ENCODE measurements at places on chromosomes 3 and 15. TPM values are rescaled to one million over a fixed set of nuclear protein-coding genes. Genes with fewer than 3 reads are reported as not detected.
A peak's percentile ranks its signal among the peaks of the same experiment; 100 is the strongest.

DNA sequence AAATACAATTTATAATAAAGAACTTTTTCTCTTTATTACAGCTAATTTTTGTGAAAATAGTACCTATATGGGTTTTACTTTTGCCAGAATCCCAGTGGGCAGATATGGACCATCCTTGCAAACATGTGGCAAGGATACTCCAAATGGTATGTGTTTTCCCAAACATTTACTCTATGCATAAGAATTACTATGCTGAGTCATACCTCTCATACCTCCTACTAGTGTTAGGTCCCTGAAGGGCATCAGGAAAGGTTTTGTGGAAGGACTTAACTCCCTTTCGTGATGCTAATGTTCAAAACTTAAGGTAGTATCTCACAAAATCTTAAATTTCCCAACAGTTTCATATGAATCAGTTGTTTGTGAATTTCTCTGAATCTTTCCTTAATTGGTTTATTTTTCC lies 21.3 kb downstream of the ADGRG7 start:
- DNase-seq: no peak

GRCh38 chr3:127860211-127860696 lies 37.9 kb upstream of the MGLL start:
- no peak for DNase-seq

- DNase-seq: peak; percentile 18
These were observed 61.4 kb upstream of the IMPG2 start for GRCh38 chr3:101381809-101382208.

- no peak for DNase-seq
These were observed 25.0 kb downstream of the TKT start for GRCh38 chr3:53230789-53231188.

DNA sequence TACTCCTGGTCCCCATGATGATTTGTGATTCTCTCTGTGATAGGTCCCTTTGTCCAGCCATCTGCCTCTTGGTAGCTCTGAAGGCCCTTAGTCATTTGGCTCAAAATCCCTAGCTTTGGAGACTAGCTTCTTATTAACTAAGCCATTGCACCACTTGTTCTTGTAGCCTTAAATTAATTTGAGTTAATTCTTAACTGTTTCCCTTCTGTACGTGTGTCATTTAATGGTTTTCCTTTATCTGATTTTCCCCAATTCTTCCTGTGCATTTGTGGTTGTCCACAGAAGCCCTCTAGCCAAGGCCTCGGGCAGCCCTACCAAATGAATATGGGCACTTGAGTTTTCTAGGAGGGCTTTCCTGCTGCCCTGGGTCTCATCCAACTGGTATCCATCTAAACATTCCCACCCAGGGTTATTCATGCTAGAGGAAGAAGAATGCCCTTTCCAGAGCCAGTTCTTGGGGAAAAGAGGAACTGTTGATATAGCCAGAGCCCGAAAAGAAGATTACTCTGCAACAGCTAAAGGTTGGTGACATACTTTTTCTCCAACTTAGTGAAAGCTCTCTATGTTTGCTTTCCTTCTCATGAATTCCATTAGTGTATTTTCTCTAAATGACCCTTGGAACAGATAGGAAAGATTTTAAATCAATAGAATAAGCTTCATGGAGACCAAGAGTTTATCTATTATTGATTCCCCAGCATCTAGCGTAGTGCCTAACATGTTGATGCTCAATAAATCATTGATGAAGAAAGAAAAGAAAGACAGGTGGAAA lies 44.2 kb upstream of the ZBTB38 start:
- peak; percentile 54 for DNase-seq

DNA sequence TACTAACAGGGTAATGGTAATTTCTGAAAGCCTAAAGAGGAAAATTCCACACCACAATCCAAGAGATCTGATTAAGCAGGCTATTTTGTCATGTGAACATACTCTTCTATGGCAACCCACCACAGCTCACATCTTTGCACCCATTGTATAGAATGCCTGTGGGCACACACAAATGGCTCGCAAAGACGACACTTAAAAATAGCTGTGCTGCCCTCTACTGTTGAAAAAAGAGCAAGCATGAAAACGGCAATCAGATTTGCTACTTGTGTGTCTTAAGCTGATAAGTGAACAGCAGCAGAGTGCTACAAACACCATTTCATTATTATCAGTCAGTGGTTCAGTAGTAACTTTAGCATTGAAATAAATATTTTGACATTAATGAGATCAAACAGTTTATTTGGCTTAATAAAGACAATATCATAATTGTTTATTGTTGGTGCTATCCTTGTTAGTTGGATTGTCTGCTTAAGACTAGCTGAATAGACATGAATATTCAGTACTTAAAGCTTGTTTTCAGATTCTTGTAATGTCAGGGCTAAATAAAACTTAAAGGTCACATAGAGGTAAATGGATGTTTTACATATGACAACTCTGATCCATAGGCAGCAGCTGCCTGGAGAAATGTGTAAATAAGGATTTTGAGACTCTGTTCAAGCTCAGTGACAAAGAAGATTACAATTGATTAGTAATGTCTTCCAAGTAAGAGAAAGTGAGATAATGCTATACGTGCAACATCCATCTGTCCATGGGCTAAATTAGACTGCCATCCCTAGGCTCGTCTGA lies 199.1 kb downstream of the LRRN1 start:
- DNase-seq: peak; percentile 4

- no peak for DNase-seq
These were observed 195.4 kb downstream of the FMN1 start for GRCh38 chr15:32998979-32999672.

GRCh38 chr3:163347944-163348343 lies 1730.4 kb downstream of the SI start:
- DNase-seq: no peak

DNA sequence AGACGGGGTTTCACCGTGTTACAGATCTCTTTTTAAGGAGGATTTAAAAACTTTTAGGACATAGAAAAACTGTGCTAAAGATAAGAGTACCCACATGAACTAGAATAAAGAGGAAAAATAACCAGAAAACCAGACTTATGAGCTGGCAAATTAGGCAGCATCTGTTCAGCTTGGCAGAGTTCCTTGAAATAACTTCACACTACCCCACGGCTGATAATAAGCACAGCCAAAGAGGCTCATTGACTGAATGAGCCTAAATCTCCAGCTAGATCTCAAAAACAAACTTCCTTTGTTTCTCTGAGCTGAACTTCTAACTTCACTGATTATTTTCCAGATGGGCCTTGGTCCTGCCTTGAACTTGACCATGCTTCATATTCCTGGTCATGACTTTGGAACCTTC lies 26.7 kb upstream of the PIK3R4 start:
- no peak for DNase-seq

DNA sequence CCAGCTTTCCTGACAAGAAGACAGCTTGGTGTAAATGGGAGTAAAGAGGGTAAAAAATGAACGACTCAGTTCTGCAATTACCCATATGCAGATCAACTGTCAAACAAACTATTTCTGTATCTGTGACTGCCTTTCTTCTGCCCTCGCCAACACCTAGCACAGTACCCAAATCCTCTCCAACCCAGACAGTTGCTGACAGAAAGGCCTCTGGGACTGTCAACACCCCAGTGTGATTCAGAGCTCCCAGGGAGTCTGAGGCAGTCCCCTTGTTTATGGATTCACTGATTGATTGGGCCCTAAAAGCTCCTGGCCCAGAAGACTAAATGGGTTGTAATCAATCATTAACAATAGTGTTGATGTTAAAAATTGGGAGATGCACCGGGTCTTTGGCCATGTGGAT lies 20.2 kb downstream of the IL17RD start:
- DNase-seq: no peak

DNA sequence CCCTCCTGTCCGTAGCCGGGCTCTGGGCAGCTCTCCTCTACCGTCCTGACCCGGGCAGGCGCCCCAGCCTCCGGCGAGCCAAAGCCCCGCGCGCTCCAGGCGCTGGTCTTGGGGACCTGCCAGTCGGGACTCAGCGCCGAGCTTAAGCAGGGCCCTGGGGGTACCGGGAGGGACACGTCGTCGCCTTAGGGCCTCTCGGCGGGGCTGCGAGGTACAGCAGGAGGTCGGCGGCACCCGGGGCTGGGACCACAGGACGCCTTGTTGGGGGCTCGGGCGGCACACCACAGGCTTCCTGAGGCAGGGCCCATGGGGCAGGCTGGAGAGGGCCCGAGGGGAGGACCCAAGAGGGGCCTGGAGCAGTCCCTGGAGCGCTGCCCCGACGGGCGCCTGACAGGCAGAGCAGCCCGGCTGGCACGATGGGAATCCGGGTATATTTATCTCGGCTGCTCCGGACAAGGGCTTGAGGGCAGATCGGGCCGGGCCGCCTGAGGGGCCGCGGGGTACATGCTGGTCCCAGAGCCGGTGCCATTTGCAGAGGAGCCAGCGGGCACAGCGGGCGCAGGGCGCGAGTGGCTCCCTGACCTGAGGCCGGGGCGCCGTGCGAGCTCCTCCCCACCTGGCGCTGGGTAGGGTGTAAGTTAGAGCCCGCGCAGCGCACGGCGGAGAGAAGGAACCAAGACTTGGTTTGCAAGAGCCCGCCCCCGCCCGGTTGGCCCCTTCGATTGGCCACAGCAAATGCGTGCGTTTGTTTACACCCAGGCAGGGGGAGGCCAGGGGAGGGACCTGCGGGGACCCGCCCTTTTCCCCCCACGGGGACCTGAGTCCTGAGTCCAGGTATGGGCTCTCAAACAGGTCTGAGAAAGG lies 574 bp downstream of the SLC38A3 start:
- no peak for DNase-seq

- no peak for DNase-seq
These were observed 60.4 kb downstream of the ARIH1 start for GRCh38 chr15:72534523-72534922.

DNA sequence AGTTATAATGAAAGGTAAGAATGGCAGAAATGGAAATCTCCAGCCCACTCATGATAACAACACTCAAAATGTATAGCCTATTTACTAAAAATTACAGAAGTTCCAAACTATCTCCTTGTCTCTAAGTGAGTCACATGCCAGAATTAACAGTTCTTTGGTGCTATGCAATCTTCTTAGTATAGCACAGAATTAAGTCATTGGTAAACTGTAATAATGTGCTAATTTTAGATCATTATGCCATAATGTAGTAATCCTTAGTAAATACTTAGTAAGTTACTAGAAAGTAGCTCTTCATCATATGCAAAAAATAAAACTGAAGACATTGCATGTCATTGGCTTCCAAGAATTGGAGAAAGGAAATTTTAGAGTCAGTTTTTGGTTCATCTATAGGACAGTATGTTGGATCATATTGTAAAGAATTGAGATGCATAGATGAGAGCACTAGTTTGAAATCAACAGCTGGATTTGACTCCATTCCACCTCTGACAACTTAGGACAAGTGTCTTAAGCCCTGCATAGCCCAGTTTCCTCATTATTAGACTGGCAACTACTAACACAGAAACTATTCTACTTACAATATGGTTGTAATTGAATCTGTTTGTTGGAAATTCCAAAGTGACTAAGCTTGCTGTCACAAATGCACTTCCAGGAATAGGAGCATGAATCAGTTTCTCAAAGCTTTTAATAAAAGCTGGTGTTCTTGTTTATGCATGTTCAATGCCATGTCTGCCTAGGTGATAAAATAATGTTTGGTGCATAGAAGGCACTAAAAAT lies 40.1 kb upstream of the CD47 start:
- DNase-seq: peak; percentile 38

DNA sequence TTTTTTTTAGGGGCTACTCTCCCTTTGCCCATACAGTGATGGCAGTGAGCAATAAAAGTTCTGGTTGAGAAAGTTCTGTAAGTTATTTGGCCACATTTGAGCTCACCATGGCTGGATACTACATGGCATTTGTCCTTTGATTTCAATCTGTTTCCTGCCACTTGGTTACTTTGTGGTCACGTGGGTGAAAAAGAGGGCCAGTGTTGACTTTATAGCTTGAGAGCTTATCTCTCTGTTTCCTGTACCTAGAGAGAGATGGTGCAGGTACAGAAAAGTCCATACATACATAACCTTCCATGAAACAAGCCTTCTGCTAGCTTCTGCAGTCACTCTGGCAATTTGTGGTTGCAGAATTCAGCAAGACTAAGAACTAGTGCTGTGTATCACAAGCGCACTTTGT lies 23.4 kb upstream of the MECOM start:
- no peak for DNase-seq

DNA sequence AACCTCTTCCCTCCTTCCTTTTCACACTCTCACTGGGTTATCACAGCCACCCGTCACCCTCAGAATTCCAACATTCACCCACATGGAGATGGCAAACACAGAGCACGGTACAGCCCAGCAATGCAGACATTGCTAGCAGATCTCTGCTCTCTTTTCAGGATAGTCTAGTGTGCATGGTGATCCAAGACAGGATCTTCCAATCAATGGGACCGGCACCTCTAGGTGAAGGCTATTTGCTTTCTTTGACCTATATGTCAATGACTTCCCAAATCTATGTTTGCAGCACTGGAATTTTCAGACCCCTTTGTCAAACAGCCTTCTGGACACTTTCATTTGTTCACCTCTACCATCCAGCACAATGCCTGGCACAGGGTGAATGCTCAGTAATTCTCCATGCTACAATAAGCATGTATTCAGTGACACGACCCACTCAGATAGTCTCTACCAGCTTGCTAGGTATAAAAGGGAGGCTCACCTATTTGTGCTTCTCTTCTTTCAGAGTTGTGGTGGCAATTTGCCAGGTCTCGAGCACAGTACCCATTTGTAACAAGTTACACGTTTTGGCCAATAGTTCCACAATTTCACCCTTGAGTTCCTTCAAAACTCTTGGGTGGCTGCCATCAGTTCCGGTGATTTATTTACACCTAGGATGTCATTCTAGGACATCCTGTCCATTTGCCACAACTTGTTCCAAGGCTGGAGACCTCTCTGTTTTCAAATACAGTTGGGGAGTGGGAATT lies 279.1 kb upstream of the ICE2 start:
- DNase-seq: no peak

DNA sequence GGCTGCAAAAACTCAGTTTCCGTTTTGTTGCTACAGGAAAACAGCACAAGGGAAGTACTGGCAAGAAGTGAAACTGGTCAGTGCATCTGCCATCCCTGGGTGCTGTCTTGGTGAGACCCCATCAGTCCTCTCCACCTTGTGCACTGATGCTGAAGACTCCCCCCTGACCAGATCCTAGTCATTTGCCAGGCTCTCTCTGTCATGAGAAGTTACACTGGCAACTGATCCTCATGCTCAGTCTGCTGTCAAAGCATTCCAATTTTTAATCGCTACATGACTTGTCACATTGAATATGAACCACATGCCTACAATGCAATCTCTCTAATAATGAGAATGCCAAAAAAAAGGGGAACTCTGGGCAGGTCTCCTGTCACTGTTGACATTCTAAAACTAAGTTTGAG lies 296.5 kb downstream of the ZIC1 start:
- DNase-seq: no peak

- DNase-seq: no peak
These were observed 78.5 kb downstream of the RAD18 start for GRCh38 chr3:8884630-8885290.

Gene C3orf85
- total RNA-seq: not detected

Gene CYB561D2
- 21.7 TPM for total RNA-seq

Gene CISH
- 2.5 TPM for total RNA-seq

Gene ZNF660
- not detected for total RNA-seq

Gene CGNL1
- total RNA-seq: 0.49 TPM

Gene KLHDC8B
- 26.2 TPM for total RNA-seq

Gene TMEM212
- total RNA-seq: not detected

Gene B3GNT5
- 7.9 TPM for total RNA-seq

Gene C3orf20
- not detected for total RNA-seq

Gene MCTP2
- 13.0 TPM for total RNA-seq

Gene DPPA2
- total RNA-seq: 0.51 TPM

Gene IL20RB
- 1.0 TPM for total RNA-seq
